ENCODE measurements at places on chromosomes 7 and 10.

DNA sequence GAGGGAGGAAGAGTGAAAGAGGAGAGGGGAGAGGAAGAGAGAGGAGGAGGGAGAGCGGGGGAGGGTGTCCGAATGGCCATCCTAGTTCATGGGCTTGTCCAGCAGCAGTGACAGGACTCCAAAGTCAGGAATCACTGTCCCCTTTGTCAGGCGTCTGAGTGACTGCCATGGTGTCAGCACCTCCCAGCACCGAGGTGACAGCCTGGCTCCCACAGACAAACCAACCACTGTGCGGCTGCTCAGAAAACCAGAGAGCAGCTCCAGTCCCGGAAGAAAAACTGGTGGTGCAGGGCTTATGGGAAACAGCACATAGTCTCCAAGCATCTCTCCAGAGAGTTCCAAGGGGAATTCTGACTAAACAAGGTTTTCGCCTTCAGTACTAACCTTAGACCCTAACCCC lies 18.9 kb upstream of the FGFR2 start:
- no peak for DNase-seq

DNA sequence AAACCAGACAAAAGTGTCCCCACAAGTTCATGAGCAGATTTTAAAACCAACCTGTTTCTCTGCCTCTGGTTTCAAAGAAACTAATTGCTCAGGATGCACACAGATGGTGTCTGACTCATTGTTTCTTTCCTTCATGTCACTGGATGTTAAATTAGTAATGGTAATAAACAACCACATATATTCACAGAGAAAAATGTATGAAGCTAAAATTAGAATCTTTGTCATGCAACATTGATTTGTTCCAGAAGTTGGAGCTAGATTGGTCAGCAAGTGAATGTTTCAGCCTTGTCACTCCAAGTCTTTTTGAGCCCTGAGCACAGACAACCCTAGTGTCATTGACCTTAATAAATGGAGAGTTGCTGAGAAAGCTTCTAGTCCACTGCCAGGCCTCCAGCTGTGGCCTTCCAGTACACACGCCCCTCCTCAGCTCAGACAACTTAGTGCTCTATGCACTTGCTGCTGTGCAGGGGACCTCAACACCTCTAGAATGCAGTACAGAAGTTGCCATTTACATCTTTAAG lies 175.9 kb downstream of the CCDC71L start:
- DNase-seq, result no peak

GRCh38 chr10:103481974-103482531 lies 3.0 kb upstream of the CALHM3 start:
- DNase-seq, result no peak

- no peak for DNase-seq
Measured at GRCh38 chr10:20677340-20677739, 219.8 kb downstream of the NEBL start.

- no peak for DNase-seq
Measured at GRCh38 chr10:121158988-121159579, 307.9 kb downstream of the WDR11 start.

DNA sequence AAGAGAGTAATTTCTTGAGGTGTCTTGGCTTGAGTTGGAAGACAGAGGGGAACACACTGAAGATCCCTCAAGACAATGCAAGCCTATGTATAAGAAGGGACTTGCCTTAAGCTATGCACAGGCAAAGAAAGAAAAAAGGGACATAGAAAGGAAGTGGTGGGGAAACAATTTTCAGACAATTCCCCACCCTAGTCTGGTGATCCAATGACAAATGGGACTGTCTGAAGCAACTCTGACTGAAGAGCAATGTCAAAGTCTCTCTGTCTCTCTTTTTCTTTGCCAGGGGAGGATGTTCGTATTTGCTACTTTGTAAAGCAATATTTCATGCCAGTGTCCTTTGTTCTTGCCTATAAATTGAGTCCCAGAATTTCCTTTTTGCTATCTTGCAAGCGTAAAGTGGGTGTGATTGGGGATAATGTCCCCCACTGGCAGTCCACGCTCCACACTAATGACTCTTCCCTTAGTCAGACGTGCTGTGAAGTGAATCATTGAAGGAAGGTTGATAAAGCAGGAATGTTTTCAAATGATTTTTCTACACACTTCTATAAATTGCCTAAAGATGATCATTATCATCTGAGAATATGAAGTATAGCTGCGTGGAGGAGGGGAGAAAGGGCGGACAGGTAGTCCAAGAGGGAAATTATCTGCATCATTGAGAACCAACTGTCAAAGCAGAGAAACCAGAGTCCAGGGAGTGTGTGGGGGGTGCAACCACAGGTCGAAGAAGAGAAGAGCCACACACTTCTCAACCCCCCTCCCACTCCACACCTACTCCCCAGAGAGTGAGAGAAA lies 243.8 kb upstream of the ETV1 start:
- no peak for DNase-seq

Data from stimulated activated CD4-positive, alpha-beta T cell treated with anti-CD3 and anti-CD28 coated beads, Interleukin-1b, Interleukin-23, amount 100 ng/mL, for 1 hour (primary cell).